ENCODE measurements at places on chromosomes 6 and 20.

GRCh38 chr20:18852318-18852717, 38.7 kb downstream of the SCP2D1 start:
- no peak for DNase-seq

DNA sequence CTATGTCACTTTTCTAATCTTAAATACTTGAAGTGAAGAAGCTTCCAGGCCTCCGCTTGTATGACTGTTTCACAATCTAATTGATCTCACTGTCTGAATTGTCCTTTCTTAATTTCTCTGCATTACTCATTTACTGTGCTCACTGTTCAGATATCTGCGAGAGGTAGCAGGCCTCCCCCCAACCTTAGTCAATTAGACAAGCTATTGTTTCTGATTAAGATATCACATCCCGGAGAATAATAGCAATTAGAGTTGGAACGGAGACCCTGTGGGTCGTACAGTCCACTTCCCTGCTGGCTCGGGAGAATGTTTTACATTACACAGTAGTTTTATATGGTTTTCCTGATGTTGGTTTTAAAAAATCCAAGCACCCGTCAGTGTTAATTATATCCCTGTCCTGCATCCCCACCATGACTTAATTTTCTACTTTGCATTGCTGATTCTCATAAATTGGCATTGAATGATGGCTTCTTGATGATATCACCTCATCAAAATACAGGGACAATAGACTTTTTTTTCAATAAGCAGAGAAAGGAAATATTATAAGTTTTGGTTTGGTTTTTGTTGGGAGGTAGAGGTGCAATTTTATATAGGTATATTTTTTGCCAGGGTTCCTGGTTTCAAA, 178.7 kb upstream of the TSHZ2 start:
- DNase-seq: no peak

- DNase-seq: no peak
Measured at GRCh38 chr6:108676555-108676954, 115.8 kb downstream of the FOXO3 start.

- peak; percentile 46 for DNase-seq
Measured at GRCh38 chr6:136031982-136032381, 180.5 kb downstream of the PDE7B start.

DNA sequence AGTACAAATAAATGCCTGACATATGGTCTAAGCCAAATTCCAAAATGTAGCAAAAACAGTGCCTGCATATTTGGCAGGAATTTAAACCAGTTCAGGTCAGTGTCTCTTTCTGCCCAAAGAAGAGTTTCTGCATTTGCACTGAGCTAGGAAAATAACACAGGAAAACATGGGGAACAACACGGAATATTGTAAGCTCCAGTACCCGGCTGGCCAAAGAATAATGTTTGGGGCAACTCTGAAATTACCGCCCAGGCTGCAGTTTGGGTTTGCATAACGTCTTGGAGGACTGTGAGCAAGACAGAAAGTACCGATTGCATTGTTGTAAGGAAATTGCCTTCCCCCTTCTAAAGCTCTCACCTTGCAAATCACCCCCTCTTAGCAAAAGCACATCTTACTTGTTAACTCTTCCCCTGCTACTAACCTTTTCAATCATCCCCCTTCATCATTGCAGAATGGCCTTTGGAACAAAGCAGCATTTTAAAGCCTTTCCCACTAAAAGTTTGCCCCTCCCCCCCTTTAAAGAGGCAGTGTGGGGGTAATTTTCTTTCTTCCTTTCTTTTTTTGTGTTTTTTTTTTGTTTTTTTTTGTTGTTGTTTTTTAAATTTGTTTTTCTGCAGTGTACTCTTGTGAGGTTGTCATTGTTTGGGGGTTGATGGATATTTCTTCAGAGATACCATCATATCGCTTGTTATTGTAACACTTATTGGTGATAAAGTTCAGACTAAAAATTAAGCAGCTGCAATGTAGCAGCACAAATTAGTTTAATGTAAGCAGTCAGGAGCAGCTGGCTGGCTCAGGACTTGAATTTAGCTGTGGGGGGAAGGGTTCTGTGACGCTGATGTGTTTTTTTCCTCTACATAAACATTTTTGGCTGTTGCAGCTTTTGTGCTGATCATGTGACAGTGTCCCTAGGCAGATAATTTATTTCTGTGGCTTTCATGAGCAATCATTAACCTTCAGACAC, 100.0 kb upstream of the CITED2 start:
- DNase-seq: peak; percentile 21

DNA sequence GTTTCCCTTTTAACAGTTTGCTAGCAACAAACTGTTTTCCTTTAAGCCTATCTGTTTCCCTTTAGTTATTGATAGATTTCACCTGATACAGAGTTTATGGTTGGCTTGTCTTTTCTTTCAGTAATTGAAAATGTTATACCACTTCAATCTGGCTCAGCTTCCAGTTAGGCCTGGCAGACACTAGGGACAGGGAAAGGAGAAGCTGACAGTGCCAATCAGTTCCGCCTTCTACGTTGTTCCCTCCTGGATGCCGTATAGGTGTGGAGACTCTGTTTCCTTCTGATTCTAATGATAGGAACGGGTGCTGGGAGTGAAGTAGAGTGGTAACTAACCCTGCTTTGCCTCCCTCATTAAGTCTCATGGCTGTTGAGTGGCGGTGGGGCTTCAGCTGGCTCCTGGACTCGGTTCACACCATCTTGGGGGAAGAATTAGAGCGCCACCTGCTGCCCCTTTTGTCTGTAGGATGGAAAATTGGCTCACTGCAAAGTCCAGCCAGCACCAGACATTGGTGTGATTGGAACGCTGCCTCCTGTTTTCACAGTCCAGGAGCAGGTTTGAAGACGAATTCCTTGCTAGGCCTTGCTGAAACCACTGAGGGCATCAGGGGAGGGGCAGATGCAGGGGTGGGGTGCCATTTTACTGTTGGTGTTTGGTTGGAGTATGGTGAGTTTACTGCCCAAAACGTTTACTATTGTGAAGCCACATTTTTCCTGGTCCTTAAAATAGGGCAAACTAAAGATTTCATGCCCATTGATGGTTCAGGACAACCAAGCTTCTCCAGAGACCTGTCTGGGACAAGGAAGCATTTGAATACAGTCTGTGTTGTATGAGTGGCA, 1729.5 kb downstream of the GRIK2 start:
- DNase-seq: peak; percentile 28

DNA sequence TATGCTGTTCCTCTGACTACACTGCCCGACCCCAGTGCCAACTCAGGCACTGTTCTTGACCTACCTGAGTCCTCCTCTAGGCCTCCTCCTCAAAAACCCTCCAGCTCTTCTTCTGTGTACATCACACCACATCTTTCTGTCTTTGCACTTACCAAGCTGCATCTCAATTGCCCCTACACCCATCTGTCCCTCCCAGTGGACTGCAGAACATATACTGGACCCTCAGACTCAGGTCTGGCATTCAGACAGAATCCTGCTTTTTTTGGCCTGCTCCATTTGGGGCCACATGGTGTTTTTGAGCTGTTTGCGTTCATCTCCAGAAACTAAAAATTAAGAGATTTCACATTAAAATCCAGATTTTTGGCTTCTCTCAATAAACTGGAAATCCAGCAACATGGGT, 23.2 kb upstream of the YWHAB start:
- DNase-seq: no peak

Measured in Ammon's horn (tissue), 1 donor.